ENCODE measurements at places on chromosomes 2 and 18. TPM values are rescaled to one million over a fixed set of nuclear protein-coding genes. Genes with fewer than 3 reads are reported as not detected.
A peak's percentile ranks its signal among the peaks of the same experiment; 100 is the strongest.

- no peak for DNase-seq
These were observed 291.6 kb downstream of the PLCL1 start for GRCh38 chr2:198096002-198096401.

- DNase-seq, result no peak
These were observed 6.4 kb upstream of the ATP9B start for GRCh38 chr18:79062806-79063205.

ABCG8 gene
- total RNA-seq, result not detected

GRCh38 chr2:190214426-190215194 is 105.0 kb downstream of the HIBCH start:
- no peak for DNase-seq

DNA sequence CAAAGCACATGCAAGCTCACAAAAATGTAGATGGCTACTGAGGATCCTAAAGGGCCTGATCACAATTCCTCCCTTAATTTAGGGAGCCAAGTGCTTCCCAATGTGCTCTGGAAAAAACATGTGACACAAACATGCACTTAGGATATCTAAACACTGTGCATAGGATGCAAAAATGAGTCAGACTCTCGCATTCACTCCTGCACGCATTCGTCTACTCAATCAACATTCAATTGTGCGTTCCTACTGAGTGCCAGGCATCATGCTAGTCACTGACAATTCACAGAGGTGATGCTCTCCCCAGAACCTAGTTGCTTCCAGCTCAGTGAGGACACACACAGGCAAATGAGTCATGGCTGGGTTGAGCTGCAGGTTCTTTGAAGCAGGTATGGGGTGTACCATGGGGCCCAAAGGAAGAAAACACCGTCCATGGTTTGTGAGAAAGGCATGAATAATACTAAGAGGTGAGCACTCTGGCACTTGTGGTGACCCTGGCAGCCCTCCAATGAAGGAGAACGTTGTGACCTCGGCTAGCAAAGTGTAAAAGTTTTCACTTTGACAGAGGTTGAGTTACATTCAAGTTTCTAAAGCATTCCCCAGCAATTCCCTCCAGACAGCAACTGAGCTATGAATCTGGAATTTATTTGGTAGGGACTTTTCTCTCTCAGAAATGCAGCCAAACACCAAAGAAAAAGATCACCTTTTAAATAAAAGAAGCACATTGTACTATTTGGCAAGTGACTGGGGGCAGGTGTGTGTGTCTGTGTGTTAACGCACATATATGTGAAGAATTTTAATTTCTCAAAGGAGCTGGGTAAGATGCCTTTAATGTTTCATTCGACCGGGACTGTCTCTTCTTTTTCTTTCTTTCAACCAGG is 173.3 kb downstream of the ALPK2 start:
- DNase-seq, result no peak

DNA sequence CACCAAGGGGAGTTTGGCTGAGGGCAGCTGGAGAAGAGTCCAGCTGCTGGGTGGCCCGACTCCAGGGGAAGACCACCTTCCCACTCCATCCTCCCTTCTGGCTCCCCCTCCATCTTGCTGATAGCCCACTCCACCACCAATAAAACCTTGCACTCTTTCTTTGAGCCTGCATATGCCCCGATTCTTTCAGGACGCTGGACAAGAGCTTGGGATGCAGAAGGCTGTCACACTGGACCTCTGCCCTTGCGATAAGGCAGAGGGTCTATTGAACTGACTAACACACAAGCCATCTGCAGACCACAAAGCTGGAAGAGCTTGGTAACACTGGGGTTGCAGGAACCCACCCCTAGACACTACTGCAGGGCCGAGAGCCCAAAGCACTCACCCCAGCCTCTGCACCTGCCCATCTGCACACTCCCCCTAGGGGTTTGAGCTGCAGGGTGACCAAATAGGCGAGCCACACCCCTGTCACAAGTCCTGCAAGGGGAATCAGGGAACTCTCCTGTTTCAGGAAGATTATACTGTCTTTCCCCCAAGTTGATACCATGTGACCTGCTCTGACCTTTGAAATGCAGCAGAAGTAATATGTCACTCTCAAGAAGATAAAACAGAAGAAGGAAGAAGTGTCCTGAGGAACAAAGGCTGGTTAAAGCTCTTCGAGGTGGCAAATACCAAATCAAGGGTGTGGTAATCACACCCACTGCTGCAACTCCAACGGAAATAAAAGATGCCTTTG is 70.5 kb downstream of the SMAD4 start:
- DNase-seq, result no peak

- DNase-seq, result peak; percentile 78
These were observed 136.3 kb upstream of the SLC39A10 start for GRCh38 chr2:195520671-195521155.

DNA sequence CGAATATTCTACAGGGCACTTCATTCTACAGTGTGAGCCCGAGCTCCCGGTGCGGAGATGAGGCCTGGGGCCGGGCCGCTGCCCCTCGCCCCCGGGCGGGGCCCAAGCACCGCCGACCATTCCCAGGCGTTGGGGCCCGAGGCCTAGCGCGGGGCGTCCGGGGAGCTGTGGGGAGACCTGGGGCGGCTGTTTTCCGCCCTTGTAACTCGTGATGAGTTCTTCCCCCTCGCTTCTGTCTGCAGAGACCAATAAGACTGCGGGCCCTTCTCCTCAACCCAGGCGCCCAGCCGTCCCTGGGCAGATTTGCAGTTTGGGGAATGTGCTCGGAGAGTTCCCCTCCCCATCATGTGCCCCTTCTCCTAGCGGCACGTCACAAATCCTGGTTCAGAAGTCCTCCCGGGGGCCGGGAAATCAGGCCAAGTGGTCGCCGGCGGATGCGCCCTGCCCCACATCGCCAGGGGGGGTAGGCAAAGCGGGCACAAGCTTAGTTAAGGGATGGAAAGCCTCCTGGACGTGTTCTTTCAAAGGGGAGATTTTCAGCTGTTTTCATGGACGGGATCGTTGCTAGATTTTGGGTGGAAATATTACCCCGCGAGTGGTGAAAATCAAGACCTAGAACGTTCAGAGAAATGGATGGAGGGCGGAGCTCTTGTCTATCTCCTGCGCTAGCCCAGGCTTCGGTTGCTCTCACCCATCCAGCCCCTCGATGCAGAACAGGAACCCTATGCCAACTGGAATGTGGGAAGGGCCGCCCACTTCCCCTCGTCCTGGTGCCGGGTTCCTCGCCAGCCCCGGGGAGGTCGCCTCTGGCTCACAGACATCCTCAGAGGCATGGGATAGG is 18.8 kb upstream of the HAAO start:
- DNase-seq, result peak; percentile 73

PRLH gene
- total RNA-seq, result not detected

DNA sequence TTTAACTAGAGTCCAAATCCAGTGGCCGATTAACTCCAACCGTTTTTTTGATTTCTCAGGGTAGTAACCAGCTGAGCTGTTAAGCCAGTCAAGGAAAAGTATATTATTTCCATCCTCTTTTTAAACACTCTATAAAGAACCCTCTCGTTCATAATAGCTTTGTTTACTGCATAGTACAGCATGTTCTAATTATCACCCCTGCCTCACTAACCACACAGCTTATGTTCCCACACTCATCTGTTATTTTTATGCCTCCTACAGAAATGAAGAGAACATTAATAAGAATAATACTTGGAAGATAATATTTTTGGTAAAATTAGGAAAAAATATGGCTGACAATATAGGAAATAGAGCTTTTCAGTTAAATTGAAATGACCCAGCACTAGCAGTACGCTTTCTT is 2132.8 kb upstream of the CELF4 start:
- no peak for DNase-seq

- no peak for DNase-seq
These were observed 89.1 kb downstream of the MEIS1 start for GRCh38 chr2:66523990-66524389.

SERPINB3 gene
- not detected for total RNA-seq

Measured in RPMI7951 (cell line).